AG09319 (cell line): ENCODE measurements at places on chromosomes 11 and 22.

- no peak for DNase-seq
These were observed 17.4 kb downstream of the ANKK1 start for GRCh38 chr11:113404859-113405430.

DNA sequence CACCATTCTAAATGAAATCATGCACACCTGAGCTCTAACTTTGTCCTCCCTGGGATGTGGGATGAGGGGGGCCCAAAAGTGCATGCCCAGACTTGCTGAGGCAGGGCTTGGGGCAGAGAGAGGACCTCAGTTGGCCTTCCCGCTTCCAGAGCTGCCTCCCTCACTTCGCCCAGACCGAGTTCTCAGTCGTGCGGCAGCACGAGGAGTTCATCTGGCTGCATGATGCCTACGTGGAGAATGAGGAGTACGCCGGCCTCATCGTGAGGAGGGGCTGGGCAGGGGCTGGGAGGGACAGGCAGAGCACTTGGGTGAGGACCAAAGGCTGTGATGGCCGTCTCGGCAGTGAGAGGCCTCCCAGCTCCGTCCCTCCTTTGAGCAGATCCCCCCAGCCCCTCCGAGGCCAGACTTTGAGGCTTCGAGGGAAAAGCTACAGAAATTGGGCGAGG is 8.2 kb downstream of the CFL1 start:
- no peak for DNase-seq

GRCh38 chr22:47686594-47687345 is 924.3 kb downstream of the TBC1D22A start:
- DNase-seq = no peak

DNA sequence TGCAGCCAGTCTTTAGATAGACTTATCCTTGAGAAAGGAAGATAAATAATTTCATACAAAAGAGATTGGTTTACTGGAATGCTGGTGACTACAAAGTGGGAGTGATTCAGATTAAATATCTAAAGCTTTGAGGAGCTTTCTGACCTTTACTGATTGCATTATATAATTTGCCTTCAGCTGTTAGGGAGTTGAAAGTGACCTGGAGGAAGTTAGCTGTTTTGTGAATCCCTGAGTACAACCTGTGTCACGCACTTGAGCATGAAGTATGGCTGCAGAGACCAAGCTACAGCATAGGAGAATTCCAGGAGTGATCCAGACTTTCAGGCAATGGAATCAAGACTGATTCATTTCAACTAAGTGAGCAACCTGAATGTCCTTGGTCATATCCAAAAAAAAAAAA is 1848.3 kb upstream of the RAG2 start:
- DNase-seq = no peak

DNA sequence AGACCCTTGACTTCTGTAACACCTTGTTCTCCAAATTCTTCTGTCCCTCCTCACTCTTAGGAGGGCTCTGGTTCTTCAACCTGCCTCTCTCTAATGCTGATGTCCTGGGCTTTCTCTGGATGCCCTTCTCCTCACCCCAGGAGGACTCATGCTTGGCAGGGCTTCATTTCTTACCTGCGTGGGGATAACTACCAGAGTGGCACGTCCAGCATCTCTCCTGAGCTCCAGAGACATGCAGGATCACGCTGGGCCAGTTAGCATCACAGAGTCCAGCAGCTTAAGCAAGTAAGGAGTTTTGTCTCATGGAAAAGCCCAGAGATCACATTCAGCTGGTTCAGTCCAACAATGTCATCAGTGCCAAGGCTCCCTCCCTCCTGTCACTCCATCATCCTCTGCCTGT is 36.4 kb downstream of the RTL6 start:
- DNase-seq = no peak

- DNase-seq = no peak
These were observed 21.2 kb downstream of the PTPRJ start for GRCh38 chr11:48001438-48002021.

- no peak for DNase-seq
These were observed 67.3 kb downstream of the GAS2 start for GRCh38 chr11:22733475-22734248.

GRCh38 chr11:30631148-30631547 is 45.0 kb upstream of the MPPED2 start:
- DNase-seq = no peak

- no peak for DNase-seq
These were observed 44.4 kb upstream of the CHKA start for GRCh38 chr11:68165601-68166000.

- no peak for DNase-seq
These were observed 19.4 kb downstream of the TMEM218 start for GRCh38 chr11:125091877-125092664.

DNA sequence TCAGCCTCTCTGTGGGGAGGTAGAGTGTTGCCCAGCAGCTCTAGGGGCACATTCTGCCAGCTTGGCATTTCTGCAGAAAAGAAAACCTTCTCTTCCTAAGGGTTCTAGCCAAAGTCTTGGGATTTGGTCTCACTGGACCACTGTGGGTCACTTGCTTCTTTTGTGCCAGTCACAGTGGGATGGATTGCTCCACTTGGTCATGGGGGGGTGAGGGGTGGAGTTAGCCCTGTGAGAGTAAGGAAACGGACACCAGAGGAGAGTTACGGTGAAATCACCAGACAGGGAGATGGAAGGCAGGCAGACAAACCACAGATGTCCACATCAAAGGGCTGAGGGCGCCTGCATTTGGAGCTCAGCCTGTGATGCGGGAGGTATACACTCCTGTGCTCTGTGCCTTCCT is 10.8 kb downstream of the SGSM1 start:
- DNase-seq = no peak

- peak; percentile 50 for DNase-seq
These were observed 6.0 kb downstream of the RNF169 start for GRCh38 chr11:74754507-74755252.

GRCh38 chr11:68968306-68969250 is 12.2 kb downstream of the MRGPRD start:
- DNase-seq = no peak

- DNase-seq = no peak
These were observed 621.2 kb downstream of the METTL15 start for GRCh38 chr11:28729339-28729738.

DNA sequence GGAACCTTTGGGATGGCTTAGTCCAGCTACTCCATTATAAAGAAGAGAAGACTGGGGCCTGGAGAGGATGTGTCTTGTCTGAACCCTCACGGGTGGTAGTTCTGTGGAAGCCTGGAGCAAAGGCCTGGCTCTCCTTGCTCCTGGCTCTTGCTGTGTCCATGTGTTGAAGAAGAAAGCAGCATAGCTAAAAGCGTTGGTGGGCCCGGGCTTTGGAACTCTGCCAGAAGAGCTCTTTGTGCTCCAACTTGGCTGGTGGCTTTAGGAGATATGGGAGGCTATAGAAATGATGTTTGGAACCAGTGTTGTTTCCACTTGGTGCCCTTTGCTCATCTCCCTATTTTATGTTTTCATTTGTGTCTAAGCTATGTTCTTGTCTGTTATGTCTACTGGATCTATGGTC is 131.1 kb downstream of the DBX1 start:
- DNase-seq = no peak

- DNase-seq = no peak
These were observed 51.8 kb downstream of the ALX4 start for GRCh38 chr11:44258190-44258489.

DNA sequence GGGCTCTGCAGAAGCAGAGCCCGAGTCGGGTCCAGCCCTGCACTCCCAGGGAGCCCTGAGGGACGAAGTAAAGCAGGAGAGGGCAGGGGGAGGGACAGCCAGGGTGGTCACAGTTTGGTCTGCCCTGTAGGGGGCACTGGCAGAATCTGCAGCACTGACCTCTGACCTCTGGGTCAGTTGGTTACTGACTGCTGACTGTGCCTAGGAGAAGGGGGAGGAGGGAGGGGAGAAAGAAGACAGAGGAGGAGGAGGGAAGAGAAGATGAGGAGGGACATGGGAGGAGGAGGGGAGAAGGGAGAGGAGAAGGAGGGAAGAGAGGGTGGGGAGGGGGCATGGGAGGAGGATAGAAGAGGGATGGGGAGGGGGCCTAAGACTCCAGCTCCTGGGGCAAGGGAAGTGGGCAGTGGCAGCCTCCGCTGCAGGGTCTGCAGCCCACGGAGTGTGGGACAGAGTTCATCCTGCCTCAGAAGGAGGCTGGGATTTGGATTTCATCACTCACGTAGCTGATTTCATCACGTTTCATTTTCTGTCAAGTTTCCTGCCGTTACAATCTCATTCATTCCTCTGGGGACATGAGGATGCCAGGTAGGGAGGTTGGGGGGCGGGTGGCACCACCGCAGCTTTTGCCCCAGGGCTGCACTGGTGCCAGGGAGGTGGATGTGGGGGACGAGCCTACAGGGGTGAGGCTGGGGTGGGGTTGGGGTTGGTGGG is 55.2 kb downstream of the FLRT1 start:
- no peak for DNase-seq

- no peak for DNase-seq
These were observed 158.4 kb downstream of the TEAD1 start for GRCh38 chr11:12832480-12833224.

GRCh38 chr11:99349151-99349673 is 328.5 kb downstream of the CNTN5 start:
- no peak for DNase-seq

GRCh38 chr11:72368339-72368738 is 66.0 kb downstream of the CLPB start:
- no peak for DNase-seq

GRCh38 chr11:13104619-13105236 is 95.6 kb downstream of the RASSF10 start:
- DNase-seq = no peak

DNA sequence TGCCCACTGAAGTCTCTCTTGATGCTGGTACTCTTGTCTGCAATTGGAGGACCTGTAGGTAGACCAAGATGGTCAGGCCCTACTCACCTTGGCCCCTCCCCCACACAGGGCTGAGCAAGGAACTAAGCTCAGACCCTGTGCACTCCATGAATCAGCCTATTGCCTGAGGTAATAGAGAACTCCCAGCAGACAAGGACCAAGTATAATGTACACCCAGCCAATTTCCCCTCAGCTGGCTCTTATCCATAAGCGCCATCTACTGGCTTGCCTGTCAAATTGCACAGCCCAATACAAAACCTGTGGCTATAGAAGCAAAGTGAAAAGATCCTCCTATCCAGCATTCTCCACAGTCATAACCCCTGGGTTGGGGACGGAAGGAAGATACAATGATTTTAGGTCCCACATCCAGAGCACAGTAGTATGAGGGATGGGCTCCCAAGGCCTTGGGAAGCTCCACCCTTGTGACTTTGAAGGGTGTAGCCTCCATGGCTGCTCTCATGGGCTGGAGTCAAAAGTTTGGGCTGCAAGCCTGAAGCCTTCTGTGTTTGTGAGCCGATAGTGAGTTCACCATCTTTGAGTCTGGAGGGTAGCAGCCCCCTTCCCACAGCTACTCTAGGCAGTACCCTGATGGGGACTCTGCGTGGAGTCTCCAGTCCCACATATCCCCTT is 56.0 kb downstream of the GLYATL2 start:
- peak; percentile 12 for DNase-seq

- DNase-seq = peak; percentile 98
These were observed 53.0 kb upstream of the PRR5 start for GRCh38 chr22:44648821-44649565.

GRCh38 chr11:89420981-89421380 is 70.2 kb downstream of the NOX4 start:
- DNase-seq = no peak

DNA sequence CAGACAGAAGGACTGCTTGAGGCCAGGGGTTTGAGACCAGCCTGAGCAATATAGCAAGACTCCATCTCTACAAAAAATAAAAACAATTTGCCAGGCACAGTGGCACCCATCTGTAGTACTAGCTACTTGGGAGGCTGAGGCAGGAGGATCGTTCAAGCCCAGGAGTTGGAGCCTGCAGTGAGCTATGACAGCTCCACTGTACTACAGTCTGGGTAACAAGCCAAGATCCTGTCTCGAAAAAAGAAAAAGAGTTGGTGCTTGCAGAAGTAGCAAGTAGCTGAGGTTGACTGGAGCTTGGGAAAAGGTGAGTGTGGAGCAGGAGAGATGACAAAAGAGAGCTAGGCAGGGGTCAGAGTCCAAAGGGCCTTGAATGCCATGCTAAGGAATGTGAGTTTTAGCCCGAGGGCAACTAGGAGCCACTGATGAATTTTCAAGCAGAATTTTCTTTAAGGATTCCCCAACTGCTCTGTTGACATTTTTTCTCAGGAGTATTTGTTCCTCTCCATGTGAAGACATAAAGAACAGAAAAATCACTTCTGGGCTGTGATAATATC is 3.1 kb downstream of the AP1B1 start:
- no peak for DNase-seq

DNA sequence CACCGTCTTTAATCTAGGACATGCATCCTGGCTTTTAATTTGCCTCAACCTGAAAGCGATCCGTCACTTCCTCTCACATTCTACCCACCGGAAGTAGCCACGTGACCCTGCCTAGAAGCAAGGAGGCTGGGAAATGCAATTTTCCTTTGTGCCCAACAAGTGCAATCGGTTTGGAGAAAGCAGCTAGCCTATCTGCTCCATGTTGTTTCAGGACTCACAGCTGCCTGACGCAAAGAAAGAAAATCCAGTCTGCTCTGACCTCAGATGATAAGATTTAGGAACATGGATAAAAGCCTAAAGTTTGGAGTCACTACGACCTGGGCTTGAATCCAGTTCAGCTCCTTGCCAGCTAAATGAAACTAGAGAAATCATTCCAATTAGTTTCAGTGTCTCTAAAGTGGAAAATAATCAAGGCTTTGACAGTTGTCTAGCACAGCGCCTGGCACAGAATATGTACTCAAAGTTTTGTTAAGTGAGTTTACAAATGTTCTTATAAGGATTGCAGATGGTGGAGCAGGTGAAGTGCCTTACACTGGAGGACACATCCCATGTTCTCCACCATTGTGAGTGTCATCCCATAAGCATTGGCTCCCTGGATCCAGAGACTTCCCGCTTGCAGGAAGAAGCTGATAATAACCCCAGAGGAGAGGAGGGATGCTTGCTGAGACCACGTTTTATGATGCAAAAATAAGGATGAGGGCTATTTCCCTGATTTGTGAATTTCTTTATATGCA is 553.7 kb downstream of the MN1 start:
- no peak for DNase-seq

- peak; percentile 31 for DNase-seq
These were observed 429 bp downstream of the SLC39A13 start for GRCh38 chr11:47408598-47409439.
